ENCODE measurements at places on chromosomes 7 and 10.

- DNase-seq, result no peak
Measured at GRCh38 chr10:79089632-79090031, 20.9 kb downstream of the ZMIZ1 start.

DNA sequence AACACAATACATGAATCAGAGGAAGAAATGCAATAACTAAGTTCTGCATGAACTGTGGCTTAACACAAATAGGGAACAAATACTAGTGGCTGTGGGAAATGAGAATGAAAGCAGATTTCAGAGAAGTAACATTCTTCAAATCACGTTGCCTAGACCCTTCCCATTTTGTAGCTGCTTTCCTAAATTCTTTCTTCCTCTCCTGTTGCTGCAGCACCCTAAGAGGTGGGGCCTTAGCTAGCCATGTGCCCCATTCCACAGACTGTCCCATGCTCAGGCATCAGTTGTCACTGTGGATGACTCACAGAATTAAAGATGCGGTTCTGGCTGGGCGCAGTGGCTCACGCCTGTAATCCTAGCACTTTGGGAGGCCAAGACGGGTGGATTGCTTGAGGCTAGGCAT, 704.7 kb upstream of the C7orf33 start:
- DNase-seq, result no peak

DNA sequence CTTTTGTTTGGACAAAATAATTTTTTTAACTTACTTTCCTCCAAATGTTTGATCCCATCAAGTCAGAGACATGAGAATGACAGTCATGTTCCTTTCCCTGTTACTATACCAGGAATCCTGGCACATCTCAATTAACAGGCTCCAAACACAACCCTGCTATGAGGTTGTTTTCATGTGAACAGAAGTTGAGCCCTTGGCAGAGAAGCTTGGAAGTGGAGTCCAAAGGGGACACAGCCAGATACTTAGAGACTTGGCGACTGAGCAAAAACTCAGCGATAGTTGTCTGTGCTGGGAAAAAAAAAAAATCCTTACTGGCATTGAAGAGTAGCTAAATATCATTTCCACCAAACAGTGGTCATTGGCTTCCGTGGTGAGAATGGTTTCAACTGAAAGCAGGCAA, 12.8 kb downstream of the TUBAL3 start:
- no peak for DNase-seq

- DNase-seq, result no peak
Measured at GRCh38 chr7:105849122-105849855, 27.1 kb downstream of the ATXN7L1 start.

- no peak for DNase-seq
Measured at GRCh38 chr7:22935269-22935668, 78.7 kb downstream of the HYCC1 start.

- DNase-seq, result no peak
Measured at GRCh38 chr7:28581351-28581750, 169.0 kb downstream of the CREB5 start.

DNA sequence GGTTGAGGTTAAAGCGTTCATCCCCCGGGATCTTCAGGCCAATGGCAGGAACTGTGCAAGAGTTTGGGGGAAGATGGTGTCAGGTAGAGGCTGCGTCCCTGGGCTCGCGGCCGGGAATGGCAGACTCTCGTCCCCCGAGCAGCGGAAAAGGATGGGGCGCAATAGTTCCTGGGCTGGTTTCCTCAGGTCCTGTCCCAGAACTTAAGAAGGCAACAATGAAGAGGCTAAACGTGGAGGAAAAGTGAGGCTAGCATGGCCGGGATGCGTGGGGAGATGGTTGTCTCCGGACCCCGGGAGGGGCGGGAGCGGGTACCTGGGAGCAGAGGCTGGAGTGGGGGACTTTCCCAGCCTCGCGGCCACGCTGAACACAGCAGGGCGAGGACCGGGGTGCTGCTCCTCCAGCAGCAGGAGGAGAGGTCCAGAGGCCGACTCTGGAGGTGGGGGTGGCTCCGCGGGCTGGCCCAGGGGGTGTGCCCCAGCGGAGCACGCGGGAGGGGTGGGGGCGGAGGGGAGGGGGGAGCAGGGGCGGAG, 882 bp downstream of the IRF5 start:
- no peak for DNase-seq

- no peak for DNase-seq
Measured at GRCh38 chr10:74612195-74612594, 214.2 kb upstream of the KAT6B start.

GRCh38 chr7:106110238-106110560, 1.9 kb downstream of the SYPL1 start:
- no peak for DNase-seq

DNA sequence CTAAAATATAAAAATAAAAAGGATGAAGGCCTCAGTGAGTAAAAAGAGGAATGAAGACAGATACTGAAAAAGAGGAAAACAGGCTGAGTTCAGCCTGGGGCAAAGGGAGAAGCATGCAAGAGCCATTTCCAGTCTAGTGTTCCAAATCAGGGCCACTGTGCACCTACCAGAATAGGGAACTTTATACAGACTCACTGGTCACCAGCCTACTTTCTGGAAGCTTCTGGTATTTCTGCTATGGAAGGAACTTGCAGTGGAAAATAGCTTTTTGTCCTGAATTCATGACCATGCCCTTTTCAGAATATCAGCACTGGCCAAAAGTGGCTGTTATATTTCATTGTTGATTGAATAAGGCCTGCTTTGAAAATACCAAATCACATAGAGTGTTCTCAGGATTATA, 28.8 kb downstream of the ABRAXAS2 start:
- no peak for DNase-seq

GRCh38 chr10:69972981-69973397, 79.7 kb upstream of the MACROH2A2 start:
- no peak for DNase-seq

- DNase-seq, result no peak
Measured at GRCh38 chr10:1873661-1874315, 136.5 kb upstream of the ADARB2 start.

GRCh38 chr10:3735175-3735574, 49.8 kb downstream of the KLF6 start:
- no peak for DNase-seq

- DNase-seq, result no peak
Measured at GRCh38 chr7:92242972-92243371, 2.7 kb downstream of the KRIT1 start.

DNA sequence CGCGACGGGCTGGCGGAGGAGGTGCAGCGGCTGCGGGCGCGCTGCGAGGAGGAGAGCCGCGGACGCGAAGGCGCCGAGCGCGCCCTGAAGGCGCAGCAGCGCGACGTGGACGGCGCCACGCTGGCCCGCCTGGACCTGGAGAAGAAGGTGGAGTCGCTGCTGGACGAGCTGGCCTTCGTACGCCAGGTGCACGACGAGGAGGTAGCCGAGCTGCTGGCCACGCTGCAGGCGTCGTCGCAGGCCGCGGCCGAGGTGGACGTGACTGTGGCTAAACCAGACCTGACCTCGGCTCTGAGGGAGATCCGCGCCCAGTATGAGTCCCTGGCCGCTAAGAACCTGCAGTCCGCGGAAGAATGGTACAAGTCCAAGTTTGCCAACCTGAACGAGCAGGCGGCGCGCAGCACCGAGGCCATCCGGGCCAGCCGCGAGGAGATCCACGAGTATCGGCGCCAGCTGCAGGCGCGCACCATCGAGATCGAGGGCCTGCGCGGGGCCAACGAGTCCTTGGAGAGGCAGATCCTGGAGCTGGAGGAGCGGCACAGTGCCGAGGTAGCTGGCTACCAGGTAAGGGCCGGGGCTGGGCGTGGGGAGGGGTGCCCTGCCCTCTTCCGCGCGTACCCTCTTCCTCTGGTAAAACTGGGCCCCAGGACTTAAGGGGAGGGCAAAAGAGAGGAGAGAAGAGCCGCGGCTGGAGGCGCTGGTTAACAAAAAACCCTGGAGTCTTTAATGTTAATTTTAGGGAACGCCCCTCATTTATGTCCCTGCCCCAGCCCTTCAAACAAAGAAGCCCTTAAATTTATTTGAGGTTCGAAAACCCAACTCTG, 987 bp downstream of the INA start:
- no peak for DNase-seq

DNA sequence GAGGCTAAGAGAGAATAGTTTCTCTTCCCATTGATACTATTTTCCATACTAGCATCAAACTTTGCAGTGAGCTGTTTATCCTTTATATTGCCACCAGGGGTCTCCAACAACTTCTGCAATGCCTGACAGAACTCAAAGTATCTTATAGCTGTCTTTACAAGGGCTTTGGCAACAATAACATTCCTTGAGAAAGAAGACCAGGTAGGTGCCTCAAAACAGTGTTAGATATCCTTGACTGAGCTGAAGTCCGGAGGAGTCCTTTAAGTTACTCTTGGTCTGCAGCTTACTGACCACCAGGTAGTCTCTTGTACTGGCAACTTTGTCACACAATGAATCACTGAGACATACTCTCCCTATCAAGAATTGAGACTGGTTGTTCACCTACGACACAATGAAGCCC, 30.0 kb upstream of the TES start:
- no peak for DNase-seq

DNA sequence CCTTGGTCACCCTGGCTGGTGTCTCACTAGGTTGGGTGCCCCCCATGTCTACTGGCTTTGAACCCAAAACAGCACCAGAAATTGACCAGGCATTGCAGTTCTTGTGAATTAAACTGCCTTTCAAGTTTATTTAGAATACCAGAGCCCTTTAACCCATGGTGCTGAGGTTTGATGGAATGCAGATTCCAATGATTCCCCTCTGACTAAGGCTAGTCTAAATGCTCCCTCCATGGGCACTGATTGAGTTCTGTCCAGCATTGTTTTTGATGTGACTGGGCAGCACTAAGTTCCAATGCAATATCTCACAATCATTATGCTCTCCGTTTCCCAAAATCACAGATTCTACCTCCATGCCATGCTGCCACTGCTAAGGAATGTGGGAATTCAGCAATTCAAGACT, 1047.4 kb upstream of the LRRN3 start:
- no peak for DNase-seq

DNA sequence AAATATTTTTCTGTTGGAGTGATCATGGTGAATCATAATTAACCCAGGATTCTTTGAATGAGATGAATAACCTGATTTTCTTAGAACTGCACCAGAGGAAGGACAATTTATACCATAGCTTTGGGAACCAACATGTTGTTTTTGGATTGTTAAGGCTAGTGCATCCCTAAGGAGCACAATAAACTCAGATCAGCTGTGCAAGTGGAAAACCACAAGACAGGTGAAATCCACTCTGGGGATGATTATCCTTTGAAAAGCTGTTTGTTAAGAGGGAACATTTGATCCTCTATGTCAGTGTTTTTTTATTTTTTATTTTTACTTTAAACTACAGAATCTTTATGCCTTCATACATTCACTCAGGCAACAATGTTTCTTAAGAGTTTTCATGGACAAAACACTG, 232.1 kb upstream of the PCLO start:
- DNase-seq, result no peak

DNA sequence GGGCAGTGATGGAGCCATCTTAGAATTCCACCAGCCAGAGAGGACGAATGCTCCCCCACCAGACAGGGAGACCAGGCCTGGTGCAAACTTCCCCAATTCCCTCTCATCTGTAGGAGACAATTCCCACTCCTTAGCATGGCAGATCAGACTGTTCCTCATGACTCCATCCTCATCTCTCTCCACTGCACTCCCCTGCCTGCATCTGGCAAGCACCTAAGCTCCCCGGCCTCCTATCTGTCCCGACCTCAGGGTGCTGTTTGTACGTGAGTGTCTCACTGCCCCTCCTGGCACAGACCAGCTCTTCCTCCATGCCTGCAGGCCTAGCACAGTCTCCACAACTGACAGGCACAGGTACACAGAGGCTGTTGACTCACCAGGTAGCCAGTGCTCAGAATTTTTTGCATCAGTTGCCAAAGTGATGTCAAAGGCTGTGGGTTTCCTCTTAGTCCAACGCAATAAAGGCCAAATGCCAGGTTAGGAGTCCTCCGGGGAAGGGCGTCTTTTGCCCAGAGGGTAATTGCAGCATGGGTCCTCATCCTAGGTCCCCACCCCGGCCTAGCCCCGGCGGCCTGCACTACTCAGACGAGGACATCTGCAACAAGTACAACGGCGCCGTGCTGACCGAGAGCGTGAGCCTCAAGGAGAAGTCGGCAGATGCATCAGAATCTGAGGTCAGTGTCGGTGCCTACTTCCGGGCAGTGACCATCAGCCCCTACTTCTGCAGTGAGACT, 436.8 kb upstream of the FOXK1 start:
- no peak for DNase-seq

DNA sequence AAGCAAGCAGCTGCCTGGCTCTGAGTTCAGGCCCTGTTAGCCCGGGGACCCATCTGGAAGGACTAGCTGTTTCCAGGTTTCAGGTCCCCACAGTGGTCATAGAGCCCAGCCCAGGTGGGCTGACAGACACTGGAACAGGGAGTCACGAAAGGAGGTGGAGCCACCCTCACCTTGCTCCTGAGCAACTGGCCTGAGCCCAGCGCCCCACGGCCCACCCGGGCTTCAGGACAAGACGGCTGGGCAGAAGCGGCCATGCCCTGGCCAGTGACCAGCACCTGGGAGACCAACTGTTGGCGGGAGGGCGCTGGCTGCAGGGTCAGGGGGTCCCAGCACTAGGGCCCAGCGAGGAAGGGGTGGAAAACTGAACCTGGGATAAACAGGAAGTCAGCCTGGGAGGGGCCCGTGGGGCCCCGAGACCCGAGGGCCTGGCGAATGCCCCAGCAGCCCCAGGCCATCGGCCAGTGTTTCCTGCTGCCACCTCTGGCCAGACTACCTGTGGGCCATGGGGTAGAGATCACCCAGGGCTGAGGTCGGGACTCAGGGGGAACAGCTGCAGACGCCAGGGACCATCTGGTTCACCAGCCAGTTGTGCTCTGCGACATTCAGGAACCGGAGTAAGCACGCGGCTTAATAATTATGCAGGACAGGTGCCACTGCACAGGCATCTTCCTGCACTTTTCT, 282.1 kb upstream of the PPP2R2D start:
- no peak for DNase-seq

DNA sequence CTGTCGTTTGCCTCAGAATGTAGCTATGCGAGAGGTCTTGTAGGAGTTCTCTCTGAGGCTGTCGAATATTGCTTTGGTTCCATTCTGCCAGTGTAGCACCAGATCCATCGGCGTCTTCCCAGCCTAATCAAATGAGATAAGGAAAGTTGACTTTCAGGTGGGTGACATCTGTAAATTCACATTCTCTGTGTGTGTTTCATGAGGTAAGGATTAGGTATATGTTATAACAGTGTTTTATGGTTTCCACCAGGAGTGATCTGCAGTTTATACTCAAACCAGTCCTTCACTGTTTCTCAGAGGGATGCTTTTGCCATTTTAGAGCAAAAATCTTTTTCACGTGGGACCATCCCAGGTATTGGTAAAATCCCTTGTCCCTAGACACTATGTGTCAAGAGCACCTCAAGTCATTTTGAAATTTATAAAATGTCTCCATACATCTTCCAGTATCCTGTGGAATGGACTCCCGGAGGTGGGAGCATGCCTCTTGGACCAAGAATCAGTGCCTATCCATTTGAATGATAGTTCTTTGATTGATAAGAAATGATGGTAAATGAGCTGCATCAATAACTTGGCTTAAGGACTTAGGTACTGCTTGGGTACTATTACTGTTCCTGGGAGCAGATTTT, 7.9 kb downstream of the ANKRD1 start:
- no peak for DNase-seq

GRCh38 chr10:71551970-71552369, 155.2 kb downstream of the CDH23 start:
- DNase-seq, result no peak

Measured in omental fat pad (tissue), 4 donors.